ENCODE measurements at places on chromosomes 4 and X.

- no peak for DNase-seq
Observed at GRCh38 chrX:20143561-20143960, 1.9 kb upstream of the EIF1AX start.

GRCh38 chrX:38896724-38897298, 95.6 kb downstream of the MID1IP1 start:
- DNase-seq, result no peak

DNA sequence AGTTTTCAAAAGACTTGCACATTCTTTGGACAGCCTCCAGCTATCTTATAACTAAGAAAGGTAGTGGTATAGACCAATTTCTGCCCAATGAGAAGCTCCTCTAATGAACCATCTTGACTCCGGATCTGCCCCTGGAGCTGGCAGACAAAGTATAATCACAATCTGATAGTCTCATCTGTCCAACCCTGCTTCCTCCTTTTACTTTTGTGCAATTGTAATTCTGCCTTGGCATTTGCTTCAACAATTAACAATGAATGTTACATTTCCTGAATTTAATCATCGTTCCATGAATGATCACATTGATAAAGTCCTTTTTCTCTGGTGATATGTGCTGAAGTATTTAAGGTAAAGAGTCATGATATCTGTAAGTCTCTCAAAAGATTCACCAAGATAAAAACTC, 27.8 kb downstream of the FRYL start:
- no peak for DNase-seq

DNA sequence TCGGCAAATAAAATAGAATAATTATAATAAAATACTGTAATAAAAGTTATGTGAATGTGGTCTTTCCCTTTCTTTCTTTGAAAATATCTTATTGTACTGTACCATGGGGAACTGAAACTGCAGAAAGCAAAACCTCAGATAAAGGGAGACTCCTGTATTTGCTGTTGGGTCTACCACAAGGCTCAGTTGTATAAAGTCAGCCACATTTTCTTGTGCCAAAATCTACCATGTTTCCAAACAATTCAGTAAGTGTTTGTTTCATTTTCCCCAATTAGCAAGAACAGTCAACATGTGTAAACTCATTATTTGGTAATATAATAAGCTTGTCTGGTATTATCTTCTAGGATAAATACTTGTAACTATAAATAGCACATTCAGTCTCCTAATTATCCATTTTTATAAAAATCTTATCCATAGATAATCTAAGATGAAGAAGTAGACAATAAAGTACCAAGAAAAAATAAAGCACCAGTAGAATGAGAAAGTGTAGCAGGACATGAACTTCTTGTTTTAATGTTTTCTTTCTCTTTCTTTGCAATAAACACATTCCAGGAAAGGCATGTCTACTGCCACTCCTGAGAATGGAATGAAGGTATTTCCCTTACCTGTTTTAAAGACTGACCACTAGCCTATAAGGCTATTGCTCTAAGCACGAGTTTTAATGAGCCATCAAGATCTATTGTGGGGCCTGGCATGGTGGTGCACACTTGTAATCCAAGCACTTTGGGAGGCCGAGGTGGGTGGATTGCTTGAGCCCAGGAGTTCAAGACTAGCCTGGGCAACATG, 15.0 kb upstream of the OTUD4 start:
- no peak for DNase-seq

- DNase-seq, result no peak
Observed at GRCh38 chrX:68112321-68112720, 321.0 kb downstream of the OPHN1 start.

- DNase-seq, result no peak
Observed at GRCh38 chr4:140931911-140932310, 175.7 kb upstream of the TBC1D9 start.

GRCh38 chr4:7135389-7135746, 57.0 kb upstream of the SORCS2 start:
- DNase-seq, result no peak

DNA sequence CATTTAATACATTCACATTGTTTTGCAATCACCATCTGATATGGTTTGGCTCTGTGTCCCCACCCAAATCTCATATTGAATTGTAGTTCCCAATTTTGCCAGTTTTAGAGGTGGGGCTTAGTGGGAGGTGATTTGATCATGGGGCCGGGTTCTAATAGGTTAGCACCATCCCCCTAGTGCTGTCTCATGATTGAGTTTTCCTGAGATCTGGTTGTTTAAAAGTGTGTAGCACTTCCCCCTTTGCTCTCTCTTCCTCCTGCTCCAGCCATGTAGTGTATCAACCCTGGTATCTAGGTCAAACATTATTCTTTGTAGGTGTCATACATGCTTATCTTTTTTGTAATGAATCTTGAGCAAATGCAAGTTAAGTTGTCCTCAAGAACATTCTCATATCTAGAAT, 83.3 kb upstream of the KIT start:
- DNase-seq, result no peak

GRCh38 chr4:8817813-8818062, 53.9 kb downstream of the HMX1 start:
- DNase-seq, result no peak

GRCh38 chr4:3268395-3269104, 19.6 kb downstream of the MSANTD1 start:
- no peak for DNase-seq

DNA sequence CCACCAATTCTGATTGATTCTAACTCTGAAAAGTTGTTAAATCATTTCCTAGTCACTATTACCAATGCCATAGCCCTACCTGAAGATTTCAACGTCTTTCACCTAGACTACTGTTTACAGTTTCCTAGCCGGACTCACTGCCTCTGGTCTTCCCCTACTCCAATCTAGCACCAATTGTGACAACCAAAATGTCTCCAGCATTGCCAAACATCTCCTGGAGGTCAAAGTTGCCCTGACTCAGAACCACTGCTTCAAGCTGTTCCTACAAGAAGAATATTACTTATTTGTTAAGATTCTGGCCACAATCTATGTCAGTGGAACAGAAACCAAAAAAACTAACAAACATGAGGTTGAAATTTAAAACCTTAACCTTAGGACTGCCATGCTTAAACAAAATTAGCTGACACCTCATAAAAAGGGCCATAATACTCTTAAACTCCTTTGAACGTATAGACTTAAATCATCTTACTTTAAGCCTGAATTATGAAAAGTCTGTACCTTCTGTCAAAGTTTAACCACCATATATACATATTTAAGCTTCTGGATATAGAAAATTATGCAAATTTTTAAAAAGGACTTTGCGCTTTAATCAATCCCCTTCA, 2.1 kb downstream of the PDS5A start:
- DNase-seq, result no peak

DNA sequence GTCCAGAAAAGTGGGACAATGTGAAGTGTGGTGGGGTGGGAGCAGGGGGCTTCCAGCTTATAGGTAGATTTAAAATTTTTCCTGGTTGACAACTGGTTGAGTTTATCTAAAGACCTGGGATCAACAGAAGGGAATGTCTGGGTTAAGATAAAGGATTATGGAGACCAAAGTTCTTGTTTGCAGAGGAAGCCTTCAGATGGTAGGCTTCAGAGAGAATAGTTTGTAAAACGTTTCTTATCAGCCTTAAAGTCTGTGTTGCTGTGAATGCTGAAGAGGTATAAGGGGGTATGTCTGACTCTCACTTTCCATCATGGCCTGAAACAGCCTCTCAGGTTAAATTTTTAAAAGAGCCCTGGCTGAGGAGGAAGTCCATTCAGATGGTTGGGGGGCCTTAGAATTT, 20.5 kb downstream of the MGST2 start:
- no peak for DNase-seq

- no peak for DNase-seq
Observed at GRCh38 chr4:54575919-54576318, 81.8 kb upstream of the KIT start.

GRCh38 chrX:107677501-107677901, 49.2 kb downstream of the PRPS1 start:
- no peak for DNase-seq

- DNase-seq, result no peak
Observed at GRCh38 chr4:99126376-99126775, 17.7 kb downstream of the ADH4 start.

GRCh38 chr4:160928482-160928881, 1235.3 kb downstream of the FSTL5 start:
- no peak for DNase-seq

DNA sequence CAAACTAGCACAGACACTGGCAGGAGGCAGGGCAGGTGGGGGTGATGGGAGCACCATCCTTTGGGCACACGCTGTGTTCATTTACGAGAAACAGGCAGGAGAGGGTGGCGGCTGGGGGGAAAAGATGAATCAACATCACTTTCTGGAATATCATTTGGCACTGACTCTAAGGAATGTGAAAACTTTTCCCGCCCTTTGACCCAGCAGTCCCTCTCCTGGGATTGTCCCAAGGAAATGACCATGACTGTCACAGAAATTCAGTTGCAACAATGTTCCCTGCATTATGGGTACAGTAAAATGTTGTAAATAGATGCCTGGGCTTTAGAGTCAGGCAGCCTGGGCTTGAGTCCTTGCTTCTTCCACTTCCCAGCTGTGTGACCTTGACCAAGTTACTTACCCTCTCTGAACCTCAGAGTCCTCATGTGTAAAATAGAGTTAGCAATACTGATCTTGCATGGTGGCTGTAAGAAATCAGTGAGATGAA, 58.6 kb downstream of the ABLIM2 start:
- DNase-seq, result no peak

- no peak for DNase-seq
Observed at GRCh38 chr4:122674371-122674770, 53.5 kb upstream of the IL21 start.

- no peak for DNase-seq
Observed at GRCh38 chr4:169207436-169208089, 63.2 kb downstream of the SH3RF1 start.

- no peak for DNase-seq
Observed at GRCh38 chrX:33014086-33014485, 197.3 kb downstream of the DMD start.

DNA sequence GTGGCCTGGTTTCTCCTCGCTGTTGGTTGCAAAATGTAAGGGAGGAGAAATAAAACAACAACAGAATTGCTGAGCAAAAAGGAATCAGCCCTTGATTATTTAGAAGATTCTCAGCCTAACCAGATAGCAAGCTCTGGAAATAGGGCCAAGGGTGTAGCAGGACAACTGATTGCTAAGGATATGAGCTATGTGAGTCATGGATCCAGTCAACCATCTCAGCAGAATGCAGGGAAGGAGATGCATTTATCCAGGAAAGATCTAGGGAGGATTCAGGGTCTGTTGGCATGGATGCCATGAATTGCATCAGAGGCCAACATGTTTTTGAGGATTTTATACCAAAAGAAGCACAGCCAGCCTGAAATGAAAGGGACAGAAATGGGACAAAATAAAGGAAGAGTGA, 2.2 kb upstream of the XAGE3 start:
- no peak for DNase-seq

- DNase-seq, result no peak
Observed at GRCh38 chr4:152064282-152064681, 303.5 kb upstream of the GATB start.

DNA sequence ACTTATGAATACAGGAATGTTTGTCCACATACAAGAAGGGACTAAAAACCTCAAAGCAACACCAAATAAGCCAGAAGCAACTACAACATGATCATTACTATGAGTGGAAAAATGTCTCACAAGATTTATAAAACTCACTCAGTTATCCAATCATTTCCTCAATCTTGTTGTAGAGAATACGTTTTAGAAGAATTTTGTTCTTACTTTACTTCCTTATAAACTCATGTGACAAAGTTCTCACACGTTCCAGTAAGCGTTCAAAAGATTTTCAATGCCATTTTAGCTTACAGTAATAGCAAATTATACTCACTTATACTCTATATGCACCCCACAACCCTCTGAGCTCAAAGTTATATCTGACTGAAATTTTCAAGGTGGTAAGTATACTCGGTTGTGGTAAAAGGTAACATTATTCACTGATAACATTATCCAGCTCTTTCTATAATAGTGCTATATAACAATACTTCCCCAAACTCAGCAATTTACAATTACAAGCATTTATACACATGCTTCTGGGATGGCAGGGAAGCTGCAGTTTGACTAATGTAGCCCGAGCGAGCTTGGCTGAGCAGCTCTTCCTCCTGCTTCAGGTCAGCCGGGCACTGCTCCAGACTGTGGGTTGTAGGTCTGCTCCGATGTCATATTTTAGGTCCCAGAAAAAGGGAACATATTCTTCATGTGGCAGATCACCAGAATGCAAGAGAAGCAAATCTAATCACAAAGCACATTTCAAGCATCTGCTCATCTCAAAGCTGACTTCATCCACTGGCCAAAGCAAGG, 226.3 kb downstream of the RCHY1 start:
- DNase-seq, result no peak

DNA sequence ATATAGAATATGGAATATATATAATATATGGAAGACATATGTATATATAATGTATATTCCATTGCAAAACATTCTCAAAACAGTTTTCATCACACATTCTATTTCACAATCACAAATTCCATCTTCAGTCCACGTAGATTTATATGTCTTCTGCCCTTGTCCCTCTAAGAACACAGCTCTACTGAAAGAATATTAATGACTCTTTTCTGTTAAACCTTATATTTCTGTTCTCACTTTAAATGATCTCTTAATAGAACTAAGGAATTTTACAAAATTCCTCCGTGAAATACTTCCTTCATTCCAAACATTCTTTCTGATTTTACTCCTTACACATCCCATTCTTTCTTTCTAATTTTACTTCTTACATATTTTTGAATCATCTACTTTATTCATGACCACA, 1043.1 kb upstream of the PABPC4L start:
- DNase-seq, result no peak

DNA sequence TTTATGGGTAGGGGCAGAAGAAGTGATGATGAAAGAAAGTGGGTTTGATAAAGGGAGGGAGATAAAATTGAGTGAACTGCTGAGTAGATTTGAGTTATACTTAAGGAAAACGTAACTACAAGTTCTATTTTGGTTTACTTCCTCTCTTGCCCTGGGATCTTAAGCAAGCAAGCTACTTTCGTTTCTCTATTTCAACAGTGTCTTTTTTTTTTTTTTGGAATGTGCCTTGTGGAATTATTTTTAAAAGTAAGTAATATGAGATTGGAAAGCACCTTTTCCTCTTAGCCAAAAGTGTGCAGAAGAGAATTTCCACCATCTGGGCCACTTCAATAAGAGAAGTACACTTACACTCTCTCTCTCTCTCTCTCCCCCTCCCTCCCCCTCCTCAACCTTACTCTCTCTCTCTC, 16.0 kb upstream of the C4orf36 start:
- DNase-seq, result no peak

- no peak for DNase-seq
Observed at GRCh38 chr4:15005474-15006115, 3.3 kb downstream of the CPEB2 start.

DNA sequence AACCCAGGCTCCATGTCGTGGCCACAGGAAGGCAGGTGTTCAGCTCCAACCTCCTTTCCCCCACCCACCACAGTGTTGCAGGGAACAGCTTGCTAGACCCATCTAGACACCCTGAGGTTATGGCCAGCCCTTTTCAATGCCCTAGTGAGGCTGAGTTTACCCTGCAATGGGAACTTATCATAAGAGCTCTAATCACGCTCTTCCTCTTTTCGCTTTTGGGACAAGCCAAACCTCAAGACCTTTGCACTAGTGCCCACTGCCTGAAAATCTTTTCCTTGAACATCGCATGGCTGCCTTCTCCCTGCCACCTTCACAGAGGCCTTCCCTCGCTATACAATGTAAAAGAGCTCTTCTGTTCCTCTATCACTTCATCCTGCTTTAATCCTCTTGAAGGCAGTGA, 2.4 kb upstream of the FGFBP2 start:
- no peak for DNase-seq

Data from CD4-positive, alpha-beta T cell treated with Interleukin-2 at 100 ng/mL for 4 hours (primary cell).